ENCODE measurements at places on chromosomes 6 and 20. TPM values are rescaled to one million over a fixed set of nuclear protein-coding genes. Genes with fewer than 3 reads are reported as not detected.

The C6orf15 gene
- not detected for total RNA-seq

The SLC32A1 gene
- total RNA-seq = not detected

The MEI4 gene
- not detected for total RNA-seq

The GDAP1L1 gene
- total RNA-seq = not detected

The PDE7B gene
- 5.4 TPM for total RNA-seq

The TPX2 gene
- 1.1 TPM for total RNA-seq

The LIN28B gene
- not detected for total RNA-seq

The FOXC1 gene
- total RNA-seq = 7.6 TPM

The WFDC2 gene
- not detected for total RNA-seq

The SLC29A1 gene
- 205 TPM for total RNA-seq

The RAB44 gene
- 0.35 TPM for total RNA-seq

The HFE gene
- 13.5 TPM for total RNA-seq

Data from mesenteric fat pad (tissue), 1 donor.